Skeletal muscle cell (primary cell): ENCODE measurements at places on chromosomes 3 and 15.

- DNase-seq, result no peak
Measured at GRCh38 chr3:10757821-10758130, 58.3 kb upstream of the SLC6A11 start.

DNA sequence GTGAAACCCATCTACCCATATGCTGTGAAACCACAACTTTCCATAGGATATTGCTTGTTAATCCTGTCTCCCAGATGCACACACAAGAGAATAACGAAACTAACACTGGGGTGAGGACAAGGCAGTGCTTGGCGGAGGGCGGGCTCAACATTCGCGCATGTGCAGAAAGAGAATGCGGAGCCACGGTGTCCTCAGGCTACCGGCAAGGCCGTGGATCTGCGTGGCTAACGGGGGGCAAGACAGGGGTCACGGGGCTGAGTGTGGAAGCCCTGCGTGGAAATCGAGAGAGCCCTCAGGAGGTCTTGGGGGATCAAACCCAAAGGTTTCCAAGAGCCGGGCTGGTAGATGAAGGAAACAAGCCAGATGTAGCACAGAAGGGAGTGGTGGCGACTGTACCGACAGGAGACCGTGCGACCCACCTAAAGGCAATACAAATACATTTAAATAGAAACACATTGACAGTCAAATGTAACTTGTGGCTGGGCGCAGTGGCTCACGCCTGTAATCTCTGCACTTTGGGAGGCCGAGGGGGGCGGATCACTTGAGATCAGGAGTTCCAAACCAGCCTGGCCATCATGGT lies 48.5 kb upstream of the TRA2B start:
- no peak for DNase-seq

- DNase-seq, result no peak
Measured at GRCh38 chr15:74613953-74614743, 1.5 kb upstream of the CLK3 start.

- no peak for DNase-seq
Measured at GRCh38 chr3:27686642-27687041, 35.5 kb downstream of the EOMES start.

DNA sequence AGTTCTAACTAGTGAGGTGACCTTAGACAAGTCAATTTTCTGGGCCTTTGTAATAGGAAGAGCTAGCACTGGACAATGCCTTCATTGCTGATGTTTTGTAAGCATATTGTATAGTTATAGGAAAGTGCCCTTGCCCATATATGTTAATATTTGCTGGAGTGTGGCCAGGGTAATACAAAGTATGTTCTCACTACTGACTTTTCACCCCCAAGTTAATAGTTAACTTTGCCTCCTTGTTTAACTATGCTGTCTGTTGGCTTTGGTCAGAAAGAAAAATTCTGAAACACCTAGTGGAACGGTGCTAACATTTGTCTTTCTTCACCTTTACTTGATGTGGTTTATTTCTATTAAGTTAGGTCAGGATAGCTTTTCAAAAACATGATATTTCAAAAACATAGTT lies 287.4 kb upstream of the CTNNB1 start:
- DNase-seq, result no peak
